Stimulated activated CD4-positive, alpha-beta T cell treated with anti-CD3 and anti-CD28 coated beads, Interleukin-1b, Interleukin-23, amount 100 ng/mL, for 1 hour (primary cell): ENCODE measurements at places on chromosomes 11 and 22.

GRCh38 chr11:65355013-65355775, 643 bp downstream of the TIGD3 start:
- DNase-seq: peak; percentile 34

GRCh38 chr11:96062134-96062533, 138.2 kb upstream of the MTMR2 start:
- DNase-seq: no peak

GRCh38 chr11:65454696-65455456, 32.3 kb downstream of the NEAT1 start:
- DNase-seq: peak; percentile 48

DNA sequence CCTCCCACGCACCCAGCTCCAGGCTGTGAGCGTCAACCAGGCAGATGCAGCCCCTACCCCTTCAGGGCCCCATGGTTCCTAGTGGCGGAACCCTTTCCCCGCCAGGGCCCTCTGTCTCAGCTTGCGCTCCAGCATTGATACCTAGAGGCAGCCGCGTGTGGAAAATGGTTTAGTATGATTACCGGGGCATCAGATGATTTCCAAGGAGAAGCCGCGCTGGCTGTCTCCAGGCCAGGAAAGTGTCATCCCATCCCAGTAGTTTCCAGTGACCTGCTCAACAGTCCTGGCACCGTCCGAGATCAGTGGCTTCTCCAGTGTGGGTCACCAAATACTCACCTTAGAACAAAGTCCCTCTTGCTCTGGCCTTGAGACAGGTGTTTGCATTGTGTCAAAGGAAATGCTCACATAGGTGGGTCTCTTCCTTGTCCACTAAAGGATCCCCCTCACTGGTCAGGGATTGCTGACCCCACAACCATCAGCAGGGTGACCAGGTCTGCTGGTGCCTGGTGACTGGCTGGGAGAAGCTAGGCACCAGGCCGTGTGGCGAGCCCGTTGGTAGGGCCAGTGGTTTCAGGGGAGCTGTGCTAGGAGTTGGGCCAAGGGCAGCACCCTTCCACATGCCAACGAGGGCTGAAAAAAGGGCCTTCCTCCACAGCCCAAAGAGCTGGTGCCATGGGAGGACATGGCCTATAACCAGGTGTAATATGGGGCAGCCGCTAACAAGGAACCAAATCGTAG, 109.4 kb downstream of the MORC2 start:
- DNase-seq: no peak

DNA sequence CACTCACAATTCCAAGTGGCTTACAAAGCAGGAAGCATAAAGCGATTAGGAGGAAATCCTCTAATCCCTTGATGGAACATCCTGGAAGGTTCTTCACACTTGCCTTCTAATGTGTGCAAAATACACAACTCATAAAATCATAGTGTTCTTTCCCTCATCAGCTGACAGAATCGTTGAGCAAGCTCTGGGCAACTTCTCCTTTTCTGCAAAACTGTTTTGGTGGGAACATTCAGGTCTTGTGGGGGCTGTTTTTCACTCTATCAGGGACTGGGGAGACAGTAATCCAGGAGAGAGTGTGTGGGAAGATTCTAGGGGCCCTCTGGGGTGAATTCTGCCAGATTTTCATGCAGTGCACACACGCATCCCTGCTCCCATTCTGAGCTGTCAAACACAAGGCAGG, 53.2 kb downstream of the IRAG1 start:
- no peak for DNase-seq

GRCh38 chr22:37690901-37691504, 4.9 kb downstream of the NOL12 start:
- no peak for DNase-seq

- no peak for DNase-seq
Observed at GRCh38 chr22:45891021-45891421, 85.9 kb downstream of the WNT7B start.

- no peak for DNase-seq
Observed at GRCh38 chr11:78099666-78100065, 20.0 kb upstream of the NDUFC2 start.

- no peak for DNase-seq
Observed at GRCh38 chr11:27139742-27140367, 99.2 kb downstream of the BBOX1 start.

DNA sequence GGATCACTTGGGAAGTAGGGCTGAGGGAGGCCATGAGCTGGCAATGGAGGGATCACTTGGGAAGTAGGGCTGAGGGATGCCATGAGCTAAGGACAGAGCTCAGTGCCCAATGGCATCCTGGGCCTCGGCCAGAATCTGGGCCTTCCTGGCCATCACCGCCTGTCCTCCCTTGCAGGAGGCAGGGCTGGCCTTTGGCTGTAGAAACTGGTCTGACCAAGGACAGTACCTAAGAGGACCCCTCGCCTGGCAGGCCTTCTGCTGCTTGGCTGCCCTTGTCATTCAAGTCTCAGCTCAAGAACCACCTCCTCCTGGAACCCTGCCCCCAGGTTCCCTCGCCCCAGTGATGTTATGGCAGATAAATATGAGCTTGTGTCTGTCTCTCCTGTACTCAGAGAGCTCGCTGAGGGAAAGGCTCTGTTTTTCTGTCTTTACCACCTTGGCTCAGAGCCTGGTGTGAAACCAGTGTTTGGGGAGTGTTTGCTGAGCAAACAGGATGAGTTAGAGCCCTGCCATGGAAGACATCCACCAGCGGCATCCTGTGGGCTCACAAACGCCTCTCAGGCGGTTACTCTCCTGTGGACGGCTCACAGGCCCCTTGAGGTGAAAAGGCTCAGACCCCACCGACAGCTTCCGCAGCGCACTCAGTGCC, 19.3 kb upstream of the RASL10A start:
- no peak for DNase-seq

- DNase-seq: no peak
Observed at GRCh38 chr11:22922672-22923071, 62.4 kb upstream of the CCDC179 start.

- no peak for DNase-seq
Observed at GRCh38 chr11:130771708-130772107, 144.6 kb downstream of the SNX19 start.

GRCh38 chr11:65113839-65114238, 2.2 kb downstream of the TM7SF2 start:
- no peak for DNase-seq

- no peak for DNase-seq
Observed at GRCh38 chr11:13098616-13099289, 89.6 kb downstream of the RASSF10 start.

DNA sequence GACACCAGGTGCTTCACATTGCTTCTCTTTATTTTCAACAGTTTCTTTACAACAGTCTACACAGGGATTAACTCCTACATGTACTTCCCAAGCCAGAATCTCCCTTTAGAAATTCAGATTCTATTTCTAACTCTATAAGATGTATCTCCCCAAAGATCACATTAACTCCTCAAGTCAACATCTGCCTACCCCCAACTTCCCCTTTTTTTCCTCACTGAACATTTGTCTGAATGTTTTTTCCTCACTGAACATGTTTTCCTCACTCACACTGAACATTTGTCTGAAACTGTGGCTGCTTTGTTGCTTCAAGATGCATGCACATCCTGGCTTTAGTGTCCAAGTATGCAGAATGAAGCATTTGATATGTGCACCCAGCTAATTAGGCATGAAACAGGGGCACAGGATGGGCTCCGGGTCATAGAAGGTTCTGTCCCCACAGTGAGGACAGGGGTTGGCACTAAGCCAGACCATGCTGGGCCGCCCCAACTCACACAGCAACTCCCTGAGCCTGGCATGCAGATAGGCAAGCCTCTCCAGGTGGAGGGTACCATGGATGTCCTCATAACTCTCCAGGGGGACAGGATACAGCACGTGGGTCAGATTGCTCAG, 11.3 kb downstream of the PRAME start:
- no peak for DNase-seq

DNA sequence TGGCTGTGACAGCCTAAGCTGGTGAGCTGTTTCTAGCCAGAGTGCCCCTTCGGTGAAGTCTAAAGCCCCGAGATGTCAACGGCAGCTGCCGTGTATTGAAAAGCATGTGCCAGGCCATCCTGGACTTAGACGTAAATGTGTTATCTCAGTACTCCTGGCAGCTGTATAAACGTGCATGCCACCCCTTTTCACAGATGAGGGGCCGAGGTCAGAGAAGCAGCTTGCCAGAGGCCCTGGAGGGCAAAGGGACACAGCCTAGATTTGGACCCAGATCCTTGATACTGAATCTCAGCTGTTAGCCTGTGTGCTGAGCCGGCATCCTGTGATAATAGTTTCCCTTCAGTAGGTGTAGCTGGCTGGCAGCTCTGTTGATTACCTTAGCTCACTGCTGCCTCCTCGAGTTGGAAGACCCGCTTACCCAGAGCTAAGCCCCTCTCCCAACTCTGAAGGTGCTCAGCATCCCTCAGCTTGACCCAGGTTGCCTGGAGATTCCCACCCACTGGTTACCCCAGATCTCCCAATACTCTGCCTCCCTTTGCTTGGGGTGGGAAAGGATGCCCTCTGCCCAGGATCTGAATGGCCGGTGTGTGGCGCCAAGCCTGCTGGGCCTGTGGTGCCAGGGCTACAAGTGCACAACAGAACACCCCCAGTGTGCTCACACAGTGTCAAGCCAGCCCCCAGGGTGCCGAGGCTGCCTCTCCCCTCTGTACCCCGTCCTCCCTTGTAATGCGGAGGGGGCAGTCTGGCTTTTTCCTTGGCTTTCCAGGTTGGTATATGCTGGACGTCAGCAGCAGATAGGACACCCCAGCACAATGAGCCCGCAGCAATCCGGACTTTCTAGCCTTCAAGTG, 59.8 kb upstream of the WNT7B start:
- DNase-seq: no peak

DNA sequence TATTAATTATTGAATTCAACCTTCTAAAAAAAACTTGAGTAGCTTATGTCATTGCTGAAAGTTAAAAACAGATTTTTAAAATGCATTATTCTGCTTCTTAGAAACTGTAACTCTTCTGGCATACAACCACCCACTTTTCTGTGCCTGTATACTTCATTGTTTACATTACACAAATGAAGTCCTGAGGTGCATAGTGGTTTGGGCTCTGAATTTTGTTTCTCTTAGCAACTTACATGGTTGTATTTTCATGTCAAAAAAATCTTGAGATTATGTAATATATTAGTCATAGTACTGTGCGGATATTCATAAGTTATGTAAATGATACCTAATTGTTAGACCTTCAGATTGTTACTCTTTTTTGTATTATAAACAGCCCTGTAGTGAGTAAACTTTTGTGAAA, 12.2 kb downstream of the SC5D start:
- DNase-seq: no peak

- no peak for DNase-seq
Observed at GRCh38 chr11:95562196-95562921, 227.2 kb downstream of the FAM76B start.

- DNase-seq: no peak
Observed at GRCh38 chr11:17463546-17464174, 13.0 kb downstream of the ABCC8 start.

DNA sequence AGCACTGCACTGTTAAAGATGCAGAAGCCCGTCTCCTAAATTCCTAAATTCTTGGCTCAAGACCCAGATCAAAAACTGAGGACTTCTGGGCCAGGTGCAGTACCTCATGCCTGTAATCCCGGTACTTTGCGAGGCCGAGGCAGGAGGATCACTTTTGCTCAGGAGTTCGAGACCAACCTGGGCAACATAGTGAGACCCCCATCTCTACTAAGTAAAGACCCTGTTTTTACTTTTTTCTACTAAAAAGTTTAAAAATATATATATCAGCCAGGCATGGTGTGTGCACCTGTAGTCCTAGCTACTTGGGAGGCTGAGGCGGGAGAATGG, 29.7 kb downstream of the PDGFB start:
- DNase-seq: no peak

- no peak for DNase-seq
Observed at GRCh38 chr11:35163702-35164496, 24.9 kb downstream of the CD44 start.

- no peak for DNase-seq
Observed at GRCh38 chr11:67434395-67434881, 3.0 kb downstream of the PTPRCAP start.

- DNase-seq: no peak
Observed at GRCh38 chr11:120835601-120836228, 188.2 kb upstream of the TBCEL start.

GRCh38 chr22:46607483-46608114, 12.6 kb upstream of the GRAMD4 start:
- no peak for DNase-seq

- DNase-seq: no peak
Observed at GRCh38 chr11:43504316-43504950, 145.7 kb downstream of the TTC17 start.

- peak; percentile 52 for DNase-seq
Observed at GRCh38 chr11:119356349-119357031, 10.0 kb upstream of the MFRP start.

DNA sequence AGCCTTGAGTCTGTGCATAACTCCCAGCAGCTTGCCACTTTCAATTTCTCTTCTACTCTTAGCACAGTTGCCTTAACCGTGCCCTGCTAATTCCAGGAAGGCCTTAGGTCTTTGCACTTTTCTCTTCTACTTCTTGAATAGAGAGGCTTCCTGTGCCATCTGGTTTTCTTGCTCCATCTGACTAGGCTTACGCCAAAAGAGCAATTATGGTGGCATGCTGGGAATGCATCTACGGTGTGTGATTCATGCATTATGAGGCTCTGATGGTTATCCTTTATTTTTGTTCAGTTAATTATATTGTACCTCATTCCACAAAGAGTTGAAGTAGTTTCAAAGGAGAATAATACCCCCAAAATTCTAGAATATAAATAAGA, 29.4 kb downstream of the SIK2 start:
- no peak for DNase-seq

- DNase-seq: no peak
Observed at GRCh38 chr22:31933816-31934482, 10.4 kb upstream of the YWHAH start.

- DNase-seq: no peak
Observed at GRCh38 chr11:45906965-45907611, at the start of gene FREY1. TSS of gene FREY1 (minus strand) at chr11:45907271. CDS start at chr11:45907245, 26 bp downstream.

DNA sequence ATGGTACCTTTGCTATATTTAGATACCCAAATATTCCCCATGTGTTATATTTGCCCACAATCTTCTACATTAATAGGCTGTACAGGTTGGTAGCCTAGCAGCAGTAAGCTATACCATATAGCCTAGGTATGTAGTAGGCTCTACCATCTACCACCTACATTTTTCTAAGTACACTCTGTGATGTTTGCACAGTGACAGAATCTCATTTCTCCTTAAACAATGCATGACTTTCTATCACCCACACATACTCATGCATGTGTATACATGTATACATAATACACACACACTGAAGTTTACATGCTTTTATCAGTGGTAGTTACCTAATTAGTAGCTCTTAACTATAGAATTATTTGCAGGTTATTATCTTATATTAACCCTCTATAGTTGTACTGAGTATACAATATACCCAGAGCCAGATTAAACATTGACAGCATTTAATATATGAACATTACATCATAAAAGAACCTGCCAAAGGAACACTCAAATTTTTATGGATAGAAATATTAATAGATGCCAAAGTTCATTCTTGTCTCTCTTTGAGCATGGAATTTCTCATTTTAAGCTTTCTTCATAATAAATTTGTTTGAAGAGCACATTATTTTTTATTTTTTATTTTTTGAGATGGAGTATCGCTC, 51.4 kb downstream of the ELP4 start:
- DNase-seq: no peak
